ENCODE measurements at places on chromosomes 2 and 18.

GRCh38 chr2:43086451-43087221, 139.8 kb downstream of the ZFP36L2 start:
- DNase-seq = no peak

- DNase-seq = no peak
These were observed 310.1 kb downstream of the EXOC6B start for GRCh38 chr2:72515696-72516095.

DNA sequence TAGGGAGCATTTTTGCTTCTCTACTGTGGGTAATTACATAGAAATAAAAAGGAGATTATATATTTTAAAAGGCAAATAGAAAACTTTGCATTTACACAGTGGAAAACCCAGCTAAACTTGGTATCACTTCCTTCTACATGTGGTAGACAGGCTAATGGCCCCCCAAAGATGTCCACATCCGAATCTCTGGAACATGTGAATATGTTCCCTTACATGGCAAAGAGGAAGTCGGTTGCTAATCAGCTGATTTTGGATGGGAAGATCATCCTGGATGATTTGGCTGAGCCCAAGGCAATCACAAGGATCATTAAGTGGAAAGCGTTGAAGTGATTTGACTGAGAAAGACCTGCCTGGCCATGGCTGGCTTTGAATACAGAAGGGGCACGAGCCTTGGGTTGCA, 26.2 kb downstream of the CREG2 start:
- DNase-seq = no peak

DNA sequence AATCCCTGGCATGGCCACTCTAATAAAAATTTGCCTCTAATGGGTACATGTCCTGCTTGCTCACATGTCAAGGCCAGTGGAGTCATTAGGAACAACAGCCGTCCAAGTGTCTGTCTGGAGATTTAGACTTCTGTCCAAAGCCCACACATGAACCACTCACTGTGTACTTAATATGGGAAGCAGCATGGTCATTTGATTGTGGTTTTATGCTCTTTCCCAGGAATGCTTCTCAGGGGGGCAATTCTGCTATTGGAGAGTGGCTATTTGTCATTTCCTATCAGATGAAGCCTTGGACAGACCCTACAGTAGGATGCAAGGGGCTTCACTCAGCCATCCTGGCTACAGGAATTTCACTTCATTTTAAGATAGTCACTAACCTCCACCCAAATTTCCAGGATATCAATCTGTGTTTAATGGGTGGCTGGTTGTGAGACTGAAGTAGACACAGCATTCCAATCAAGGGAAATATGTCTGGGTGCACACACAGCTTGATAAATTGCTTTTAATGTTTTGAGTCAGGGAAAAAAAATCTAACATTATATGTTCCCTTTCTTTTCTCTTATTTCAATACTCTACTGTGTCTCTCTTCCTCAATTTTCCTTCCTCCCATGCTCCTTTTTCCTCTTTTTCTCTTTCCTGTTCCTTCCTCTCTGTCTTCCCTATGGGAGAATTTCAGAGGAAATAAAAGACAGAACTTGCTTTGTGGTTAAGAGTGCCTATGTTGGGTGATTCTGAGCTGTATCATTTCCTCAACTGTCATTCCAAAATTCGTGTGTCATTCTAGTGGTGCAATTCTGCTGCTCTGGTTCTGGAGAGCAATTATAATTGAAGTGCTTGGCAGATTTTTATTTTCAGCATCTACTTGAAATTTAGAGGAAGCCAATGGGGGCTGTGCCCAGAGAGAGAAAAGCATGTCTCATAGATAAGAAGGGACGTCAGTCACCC, 320.1 kb downstream of the OSR1 start:
- DNase-seq = no peak

DNA sequence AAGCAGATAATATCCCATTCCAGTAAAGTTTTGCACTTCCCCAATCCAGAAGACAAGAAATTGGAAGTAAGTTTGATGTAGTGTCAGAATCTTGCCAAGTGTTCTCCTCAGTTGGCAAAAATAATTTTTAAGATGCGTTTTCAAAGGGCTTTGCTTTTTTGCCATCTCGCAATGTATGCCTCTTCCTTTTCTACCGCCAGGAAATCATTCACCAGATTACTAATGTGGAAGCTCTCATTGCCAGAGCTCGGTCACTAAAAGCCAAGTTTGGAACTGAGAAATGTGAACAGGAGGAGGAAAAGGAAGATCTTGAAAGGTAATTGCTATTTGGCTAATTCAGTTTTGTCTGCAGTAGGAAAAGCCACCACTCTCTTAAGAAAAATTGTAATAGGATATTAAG, 110.7 kb downstream of the RAB3GAP1 start:
- no peak for DNase-seq

DNA sequence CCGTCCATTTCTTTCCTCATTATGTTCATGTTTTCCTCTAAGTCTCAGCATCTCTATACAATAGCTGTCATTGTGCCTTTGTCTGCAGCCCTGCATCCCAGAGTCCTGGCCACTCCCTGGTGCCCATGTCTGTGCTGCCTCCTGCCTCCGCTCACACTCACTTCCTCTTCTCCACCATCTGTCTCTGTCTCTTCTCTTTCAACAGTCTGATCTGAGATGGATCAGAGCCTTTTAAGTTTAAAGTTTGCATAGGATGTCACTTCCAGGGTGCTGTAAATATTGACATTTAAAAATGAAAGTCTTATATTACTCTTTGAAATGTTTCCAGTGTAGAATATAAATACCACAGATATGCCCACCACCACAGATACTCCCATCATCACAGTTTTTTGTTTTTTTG, 42.7 kb downstream of the UBE2F start:
- DNase-seq = no peak

GRCh38 chr2:145751629-145752028, 1231.7 kb upstream of the ZEB2 start:
- DNase-seq = no peak

All from stimulated activated CD8-positive, alpha-beta memory T cell treated with anti-CD3 and anti-CD28 coated beads, Interleukin-4, amount 100 ng/mL, for 1 hour (primary cell).